Dermis lymphatic vessel endothelial cell (primary cell): ENCODE measurements at places on chromosomes 7 and 10. TPM values are rescaled to one million over a fixed set of nuclear protein-coding genes. Genes with fewer than 3 reads are reported as not detected.

Gene HDAC9
- total RNA-seq, result 7.6 and 7.7 TPM in 2 replicates

Gene TEX36
- total RNA-seq, result not detected in 2 replicates

Gene FAM180A
- total RNA-seq, result under 0.01 TPM in 1 of 2 replicates, not detected in the other

Gene COG5
- total RNA-seq, result 19.0 and 26.4 TPM in 2 replicates

Gene MYL7
- not detected in 2 replicates for total RNA-seq

Gene NKX2-3
- not detected in 2 replicates for total RNA-seq

Gene ANKRD26
- total RNA-seq, result 6.1 and 10.6 TPM in 2 replicates

Gene CHCHD2
- 224 and 300 TPM in 2 replicates for total RNA-seq

Gene PTPN20
- total RNA-seq, result 0.11 TPM in 1 of 2 replicates, not detected in the other

Gene TMEM196
- total RNA-seq, result not detected in 2 replicates

Gene PNLIP
- not detected in 2 replicates for total RNA-seq

Gene SCART1
- 0.54 and 0.60 TPM in 2 replicates for total RNA-seq

Gene GDF2
- not detected in 2 replicates for total RNA-seq

Gene PPP1R17
- not detected in 2 replicates for total RNA-seq

Gene ZNF107
- 2.2 and 2.6 TPM in 2 replicates for total RNA-seq

Gene CPXM2
- total RNA-seq, result under 0.01 TPM in 1 of 2 replicates, not detected in the other

Gene AOAH
- 0.22 and 0.52 TPM in 2 replicates for total RNA-seq

Gene ALOX5
- not detected in 2 replicates for total RNA-seq

Gene KCNMA1
- 0.43 and 1.1 TPM in 2 replicates for total RNA-seq

Gene INSYN2A
- total RNA-seq, result under 0.01 TPM in 1 of 2 replicates, not detected in the other

Gene ANKRD22
- not detected in 2 replicates for total RNA-seq

Gene STEAP2
- total RNA-seq, result 0.22 and 0.52 TPM in 2 replicates

Gene IQUB
- total RNA-seq, result 0.11 and 0.17 TPM in 2 replicates

Gene PAX4
- total RNA-seq, result not detected in 2 replicates

Gene ITGA8
- total RNA-seq, result 2.4 and 10.9 TPM in 2 replicates

Gene UNCX
- total RNA-seq, result not detected in 2 replicates

Gene KAZALD1
- 0.26 and 0.54 TPM in 2 replicates for total RNA-seq

Gene PRTFDC1
- total RNA-seq, result 11.1 and 13.5 TPM in 2 replicates

Gene C10orf71
- total RNA-seq, result not detected in 2 replicates

Gene TMEM225B
- 0.11 TPM in 1 of 2 replicates, not detected in the other for total RNA-seq
